SJSA1 (cell line): ENCODE measurements at places on chromosomes 13 and 19. TPM values are rescaled to one million over a fixed set of nuclear protein-coding genes. Genes with fewer than 3 reads are reported as not detected.

- H3K36me3 ChIP-seq = 0 out of 2 replicates have a peak, but pooled peaks cover 2% of the 10 kb centered on the region
- no peak overlapping the region for H3K4me3 ChIP-seq
- H3K27ac ChIP-seq = no peak overlapping the region
- no peaks in the 10 kb centered on the region for H3K27me3 ChIP-seq
Measured at GRCh38 chr13:42926555-42926954, 65.5 kb downstream of the EPSTI1 start.

GRCh38 chr13:77691871-77692270 lies 5.6 kb upstream of the SLAIN1 start:
- no peak overlapping the region for H3K27ac ChIP-seq
- H3K4me1 ChIP-seq = no peaks in the 10 kb centered on the region
- H3K36me3 ChIP-seq = no peaks in the 10 kb centered on the region
- H3K4me3 ChIP-seq = no peak overlapping the region
- no peak for DNase-seq
- peaks cover 19% of the 10 kb centered on the region for H3K27me3 ChIP-seq

MCEMP1 gene
- not detected in 2 replicates for total RNA-seq

FGF9 gene
- total RNA-seq = 0.26 TPM in 1 of 2 replicates, not detected in the other

DNA sequence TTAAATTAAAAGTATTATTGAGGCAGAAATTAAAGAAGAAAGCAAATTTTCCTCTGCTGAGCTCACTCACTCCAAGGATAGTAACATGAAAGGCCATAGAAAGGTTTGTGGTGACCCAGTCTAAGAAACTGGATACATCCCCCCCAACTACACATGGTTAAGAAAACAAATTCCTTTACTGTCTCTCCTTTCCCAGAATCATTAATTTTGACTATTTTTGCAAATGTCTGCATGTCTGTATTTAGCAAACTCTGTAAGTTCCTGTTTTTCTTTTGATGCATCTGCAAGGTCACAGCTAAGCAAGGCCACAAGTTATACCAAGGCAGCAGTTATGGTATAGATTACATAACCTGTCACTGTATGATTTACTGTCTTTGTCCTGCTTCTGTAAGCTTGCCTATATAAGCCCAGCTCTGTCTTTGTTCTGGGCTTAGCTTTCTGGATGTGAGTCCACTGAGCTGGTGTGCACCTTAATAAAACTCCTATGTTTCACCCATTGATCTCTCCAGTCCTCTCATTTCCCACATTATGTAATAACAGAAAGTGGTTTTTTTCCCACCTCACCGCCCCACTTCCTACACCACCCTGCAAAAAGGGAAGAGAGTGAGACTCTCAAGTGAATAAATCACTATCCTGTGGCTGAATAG lies 8.5 kb upstream of the ZNF83 start:
- DNase-seq = no peak
- H3K4me1 ChIP-seq = peaks cover 14% of the 10 kb centered on the region
- H3K4me3 ChIP-seq = no peak overlapping the region
- H3K27ac ChIP-seq = no peak overlapping the region
- H3K27me3 ChIP-seq = no peaks in the 10 kb centered on the region
